ENCODE measurements at places on chromosomes 2 and 18.

- no peak for DNase-seq
These were observed 29.2 kb upstream of the ALLC start for GRCh38 chr2:3628800-3629199.

- no peak for DNase-seq
These were observed 232.0 kb upstream of the NETO1 start for GRCh38 chr18:73099759-73100158.

GRCh38 chr2:73916666-73917065 is 10.0 kb upstream of the DGUOK start:
- no peak for DNase-seq

GRCh38 chr18:27838225-27838624 is 338.7 kb downstream of the CDH2 start:
- no peak for DNase-seq

DNA sequence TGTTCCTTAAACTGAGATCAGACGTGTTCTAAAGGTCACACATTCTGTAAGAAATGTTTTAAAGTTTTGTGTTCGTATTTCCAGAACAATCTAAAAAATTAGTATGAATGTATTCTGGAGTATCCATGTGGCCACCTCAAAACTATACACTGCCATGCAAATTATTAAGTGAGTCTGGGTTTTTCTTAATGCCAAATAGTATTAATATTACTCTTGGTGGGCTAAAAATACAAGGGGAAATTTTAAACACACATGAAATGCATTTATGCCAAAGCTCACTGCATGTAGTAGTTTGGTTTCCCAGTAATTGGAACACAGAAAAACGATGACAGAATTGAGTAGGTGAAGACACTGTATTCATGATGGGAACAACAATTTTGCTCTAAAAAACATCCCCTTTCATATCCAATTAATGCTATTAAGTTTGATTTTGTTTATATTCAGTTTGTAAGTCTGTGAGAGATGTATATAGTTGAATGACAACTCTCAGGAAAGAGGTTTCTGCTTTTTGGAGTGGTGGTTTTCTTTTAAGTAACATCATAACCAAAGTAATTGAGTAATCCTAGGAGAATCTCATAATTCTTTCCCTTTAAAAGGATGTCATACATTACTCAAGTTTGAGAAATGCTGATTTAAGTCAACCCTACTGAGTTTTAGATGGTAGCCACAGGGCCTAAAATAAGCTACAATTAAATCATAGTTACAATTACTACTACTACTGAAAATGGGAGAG is 75.7 kb upstream of the CDCA7 start:
- no peak for DNase-seq

DNA sequence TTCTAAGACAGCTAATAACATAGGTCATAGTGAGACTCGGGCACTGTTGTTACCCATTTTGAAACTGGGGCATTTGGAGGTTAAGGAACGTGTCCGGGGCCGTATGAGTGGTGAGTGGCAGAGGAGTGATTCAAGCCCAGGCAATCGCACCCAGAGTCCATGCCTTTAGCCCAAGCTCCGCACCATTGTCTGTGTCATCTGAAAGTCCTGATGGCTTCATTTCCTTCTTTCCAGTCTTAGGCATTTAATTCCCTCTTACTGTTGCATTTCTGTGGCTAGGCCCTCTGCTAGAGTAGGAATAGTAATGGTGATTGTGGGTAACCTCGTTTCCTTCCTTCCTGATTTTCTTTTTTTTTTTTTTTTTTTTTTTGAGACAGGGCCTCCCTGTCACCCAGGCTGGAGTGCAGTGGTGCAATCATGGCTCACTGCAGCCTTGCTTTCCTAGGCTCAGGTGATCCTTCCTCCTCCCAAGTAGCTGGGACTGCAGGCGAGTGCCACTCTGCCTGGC is 49.8 kb upstream of the ASB1 start:
- DNase-seq = no peak

DNA sequence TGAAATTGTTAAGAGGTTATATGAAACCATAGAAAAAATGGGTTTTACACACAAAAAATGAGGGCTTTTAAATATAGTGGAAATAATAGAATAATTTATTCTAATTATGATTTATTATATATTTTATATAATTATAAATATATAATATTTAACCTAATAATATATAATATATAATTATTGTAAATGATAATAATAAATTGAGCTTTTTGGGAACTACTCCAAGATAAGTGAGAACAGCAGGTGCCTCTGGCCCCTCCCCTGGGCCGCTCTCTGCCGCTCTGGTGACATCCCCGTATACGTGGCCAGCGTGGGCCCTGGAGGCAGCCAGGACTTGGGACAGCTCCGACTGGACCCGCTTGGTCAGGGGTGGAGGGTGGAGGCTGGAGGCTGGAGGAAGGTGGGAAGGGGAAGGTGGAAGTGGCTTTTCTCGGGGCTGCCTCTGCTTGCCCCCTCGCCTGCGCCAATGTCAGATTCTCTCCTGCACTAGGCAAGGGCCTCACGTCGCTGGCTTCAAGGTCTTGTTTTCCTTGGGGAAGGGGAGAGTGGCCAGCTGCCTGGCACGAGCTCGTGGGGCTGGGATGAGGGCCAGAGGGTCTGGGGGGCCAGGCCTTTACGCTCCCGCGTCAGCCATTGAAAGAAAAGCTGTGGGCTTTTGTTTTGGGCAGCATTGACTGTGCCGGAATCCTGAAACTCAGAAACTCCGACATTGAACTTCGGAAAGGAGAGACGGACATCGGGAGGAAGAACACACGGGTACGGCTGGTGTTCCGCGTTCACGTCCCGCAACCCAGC is 54.8 kb downstream of the NFATC1 start:
- no peak for DNase-seq

- DNase-seq = no peak
These were observed 514.7 kb upstream of the CDH7 start for GRCh38 chr18:65235966-65236624.

DNA sequence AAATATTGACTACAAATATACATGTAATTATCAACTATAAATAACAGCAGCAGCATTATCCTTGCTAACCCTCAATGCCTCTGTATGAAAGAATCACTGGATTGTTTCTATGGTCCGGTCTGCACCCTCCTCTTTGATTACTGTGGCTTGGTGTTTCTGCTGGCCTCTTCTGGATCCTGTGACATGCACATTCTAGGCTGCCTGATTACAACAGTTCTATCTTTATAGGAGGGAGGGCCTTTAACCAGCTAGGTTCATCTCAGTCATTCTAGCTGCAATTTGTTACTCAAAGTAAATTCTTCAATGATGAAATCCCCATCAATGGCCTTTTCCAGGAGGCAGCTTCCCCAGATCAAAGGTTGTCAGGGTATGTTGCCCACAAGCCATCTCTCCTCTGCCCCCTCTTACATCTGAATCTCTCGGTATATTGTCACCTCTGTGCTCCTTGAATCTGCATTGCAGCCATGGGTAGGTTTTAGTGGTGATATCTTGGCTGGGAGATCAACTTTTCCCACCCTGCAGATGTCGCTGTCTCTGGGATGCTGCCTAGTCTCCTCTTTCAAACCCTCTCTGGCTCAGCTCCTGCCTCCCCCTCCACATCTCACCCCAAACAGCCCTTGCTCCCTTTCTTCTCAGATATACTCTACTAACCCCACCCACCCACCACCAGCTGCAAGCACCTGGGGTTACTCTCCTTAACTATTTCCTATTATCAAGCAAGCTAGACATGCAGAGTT is 106.2 kb upstream of the BZW1 start:
- no peak for DNase-seq

GRCh38 chr2:187939180-187939579 is 352.5 kb upstream of the GULP1 start:
- DNase-seq = no peak

DNA sequence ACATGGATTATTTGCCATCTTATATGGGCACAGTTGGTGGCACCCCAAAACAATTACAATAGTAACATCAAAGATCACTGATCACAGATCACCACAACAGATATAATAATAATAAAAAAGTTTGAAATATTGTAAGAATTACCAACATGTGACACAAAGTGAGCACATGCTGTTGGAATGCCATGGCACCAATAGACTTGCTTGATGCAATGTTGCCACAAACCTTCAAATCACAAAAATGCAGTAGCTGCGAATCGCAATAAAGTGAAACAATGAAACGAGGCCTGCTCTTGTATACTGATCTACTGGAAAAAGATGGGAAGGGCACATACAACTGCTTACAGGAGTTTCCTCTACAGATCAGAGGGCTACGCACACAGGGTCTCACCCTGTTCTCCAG is 32.2 kb upstream of the AMMECR1L start:
- DNase-seq = no peak

DNA sequence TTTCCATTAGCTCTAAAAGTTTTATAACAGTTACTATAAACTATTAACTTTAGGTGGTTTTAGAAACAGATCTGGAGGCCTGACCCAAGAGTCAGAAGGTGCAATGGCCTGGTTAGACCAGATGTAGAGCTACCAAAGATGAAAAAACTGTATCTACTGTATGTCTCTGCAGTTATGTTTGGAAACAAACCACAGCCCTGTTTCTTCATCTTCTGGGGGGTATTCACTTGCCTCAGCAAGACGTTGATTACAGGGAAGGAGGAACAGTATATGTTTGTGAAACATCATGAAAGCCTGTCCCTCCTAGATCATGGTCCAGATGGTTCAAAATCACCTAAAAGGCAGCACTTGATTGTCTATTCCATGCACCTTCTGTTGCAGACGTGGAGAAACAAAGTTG is 220.2 kb downstream of the SUCLG1 start:
- no peak for DNase-seq

GRCh38 chr2:64770781-64771334 is 117.1 kb upstream of the SERTAD2 start:
- DNase-seq = peak; percentile 69

DNA sequence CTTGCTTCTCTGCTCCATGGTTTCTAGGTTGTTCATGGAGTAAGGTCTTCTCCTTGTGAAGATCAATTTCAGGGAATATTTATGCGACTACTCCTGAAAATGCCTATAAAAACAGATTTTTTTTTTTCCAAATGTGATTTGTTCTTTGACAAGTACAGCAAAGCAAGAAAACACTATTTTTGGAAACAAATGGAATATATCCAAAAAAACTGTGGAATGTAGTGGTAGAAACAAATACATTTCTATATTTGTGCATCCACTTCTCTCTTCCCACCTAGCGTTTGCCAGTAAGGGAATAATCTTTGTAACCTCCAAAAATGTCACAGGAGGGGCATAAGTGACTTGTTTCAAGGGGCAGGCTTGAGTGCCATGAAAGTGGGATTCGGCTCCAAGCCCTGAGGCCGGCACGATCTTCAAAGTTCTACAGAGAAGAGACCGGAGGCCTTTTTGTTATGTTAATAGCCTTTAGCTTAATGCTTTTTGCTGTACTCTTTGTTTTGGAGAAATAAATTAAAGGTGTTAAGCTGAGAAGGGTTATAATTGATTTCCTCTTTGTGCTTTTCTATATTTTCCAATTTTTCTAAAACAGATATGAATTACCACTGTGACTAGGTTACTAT is 200.6 kb downstream of the NRP2 start:
- DNase-seq = no peak

- DNase-seq = peak; percentile 51
These were observed 82.5 kb downstream of the SPRED2 start for GRCh38 chr2:65349863-65350262.

- DNase-seq = no peak
These were observed 123.1 kb downstream of the EIPR1 start for GRCh38 chr2:3254442-3254941.

- no peak for DNase-seq
These were observed 43.8 kb downstream of the ARL6IP6 start for GRCh38 chr2:152762202-152762601.

GRCh38 chr2:19971691-19972090 is 18.2 kb downstream of the WDR35 start:
- DNase-seq = no peak

- DNase-seq = no peak
These were observed 871.8 kb downstream of the SUCLG1 start for GRCh38 chr2:83587309-83587708.

DNA sequence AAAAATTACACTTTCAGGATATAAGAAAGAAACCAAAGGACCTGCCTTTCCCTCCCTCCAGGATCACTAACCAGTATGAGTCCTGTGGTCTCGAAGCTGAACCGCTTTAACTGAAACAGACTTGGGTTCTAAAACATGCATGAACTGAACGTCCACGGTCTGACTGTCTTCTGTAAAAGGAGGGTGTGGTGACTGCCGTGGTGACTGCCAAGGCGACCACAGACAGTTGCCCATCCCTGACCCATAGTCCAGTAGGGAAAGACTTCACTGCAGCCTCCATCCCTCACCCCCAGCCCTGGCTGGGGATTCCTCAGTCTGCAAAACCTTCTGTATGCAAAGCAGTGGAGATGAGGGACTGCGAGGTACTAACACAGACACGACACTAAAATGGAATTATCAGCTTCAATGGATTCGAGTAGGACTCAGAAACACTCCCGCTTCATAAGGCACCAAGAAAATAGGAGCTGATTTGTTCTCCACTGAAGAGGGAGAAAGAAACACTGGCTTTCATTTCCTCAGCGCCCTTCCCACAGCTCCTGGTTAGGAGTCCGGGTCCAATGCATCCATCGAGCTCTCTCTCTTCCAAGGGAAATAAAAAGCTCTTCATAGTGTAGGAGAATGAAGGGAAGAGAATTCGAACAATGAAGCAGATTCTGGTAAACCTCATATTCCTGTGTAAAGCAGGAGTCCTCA is 197.2 kb downstream of the HDAC4 start:
- DNase-seq = no peak

DNA sequence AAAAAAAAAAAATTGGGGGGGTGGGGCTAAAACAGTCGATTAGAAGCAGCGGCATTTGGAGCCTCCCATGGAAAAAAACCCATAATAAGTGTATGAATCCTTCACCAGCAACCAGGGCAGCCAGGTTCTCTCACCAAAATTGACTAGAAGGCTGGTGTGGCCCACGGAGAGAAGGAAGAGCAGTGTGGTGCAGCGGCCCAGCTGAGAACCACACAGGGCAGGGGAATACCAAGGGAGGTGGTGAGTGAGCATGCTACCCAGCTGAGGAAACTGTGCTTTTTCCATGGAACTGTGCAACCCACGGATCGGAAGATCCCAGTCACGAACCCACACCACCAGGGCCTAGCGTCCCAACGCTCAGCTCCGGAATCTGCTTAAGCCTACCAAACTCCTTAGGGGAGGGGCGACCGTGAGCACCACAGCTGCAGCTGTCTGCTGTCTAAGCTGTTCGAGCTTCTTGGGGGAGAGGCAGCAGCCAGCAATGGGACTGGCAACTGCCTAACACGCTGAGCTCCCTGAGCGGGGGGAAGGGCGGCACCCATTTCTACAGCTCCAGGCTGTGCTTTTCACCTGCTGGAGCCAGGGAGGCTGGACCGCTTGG is 1037.2 kb upstream of the ACVR2A start:
- DNase-seq = no peak

GRCh38 chr2:68905116-68905515 is 33.9 kb upstream of the BMP10 start:
- DNase-seq = no peak

GRCh38 chr2:7108792-7109532 is 191.8 kb downstream of the RNF144A start:
- DNase-seq = no peak

- DNase-seq = no peak
These were observed 12.0 kb upstream of the STPG4 start for GRCh38 chr2:47167149-47167548.

- DNase-seq = no peak
These were observed 11.1 kb downstream of the CHRNA1 start for GRCh38 chr2:174753038-174753633.

- no peak for DNase-seq
These were observed 535.5 kb upstream of the ID2 start for GRCh38 chr2:8146132-8147005.

GRCh38 chr2:154961676-154962075 is 263.2 kb downstream of the KCNJ3 start:
- DNase-seq = no peak

All from psoas muscle (tissue), 8 donors.